ENCODE measurements at places on chromosomes 2 and 18.

GRCh38 chr2:74328074-74328473 lies 15.1 kb downstream of the SLC4A5 start:
- DNase-seq = no peak

GRCh38 chr18:61595615-61596251 lies 262.5 kb downstream of the CDH20 start:
- no peak for DNase-seq

- DNase-seq = no peak
Measured at GRCh38 chr2:65486802-65487201, 54.4 kb upstream of the SPRED2 start.

GRCh38 chr18:40911582-40912254 lies 1043.3 kb upstream of the PIK3C3 start:
- DNase-seq = no peak

- no peak for DNase-seq
Measured at GRCh38 chr2:223494496-223494895, 107.7 kb downstream of the SCG2 start.

DNA sequence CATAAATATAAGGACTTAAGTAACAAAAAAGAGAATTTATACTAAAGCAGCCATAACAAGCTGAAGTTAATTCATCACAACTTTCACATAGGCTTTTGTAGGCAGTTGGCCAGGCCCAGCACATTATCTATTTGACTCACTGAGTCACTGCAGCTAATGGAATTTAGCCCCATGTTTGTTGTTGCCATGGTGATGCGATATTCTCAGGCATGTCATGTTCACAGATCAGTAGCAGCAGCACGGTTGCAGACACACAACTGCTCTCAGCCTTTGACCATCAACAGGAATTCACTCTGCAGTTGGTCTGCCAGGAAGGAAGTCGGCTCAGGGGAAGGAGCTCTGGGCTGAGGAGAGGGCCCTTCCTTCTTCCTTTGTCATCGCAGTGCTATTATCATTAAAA lies 639.8 kb downstream of the TMEM182 start:
- no peak for DNase-seq

- DNase-seq = no peak
Measured at GRCh38 chr2:9392898-9393765, 30.2 kb downstream of the ITGB1BP1 start.

GRCh38 chr2:224944707-224945547 lies 97.3 kb downstream of the DOCK10 start:
- no peak for DNase-seq

DNA sequence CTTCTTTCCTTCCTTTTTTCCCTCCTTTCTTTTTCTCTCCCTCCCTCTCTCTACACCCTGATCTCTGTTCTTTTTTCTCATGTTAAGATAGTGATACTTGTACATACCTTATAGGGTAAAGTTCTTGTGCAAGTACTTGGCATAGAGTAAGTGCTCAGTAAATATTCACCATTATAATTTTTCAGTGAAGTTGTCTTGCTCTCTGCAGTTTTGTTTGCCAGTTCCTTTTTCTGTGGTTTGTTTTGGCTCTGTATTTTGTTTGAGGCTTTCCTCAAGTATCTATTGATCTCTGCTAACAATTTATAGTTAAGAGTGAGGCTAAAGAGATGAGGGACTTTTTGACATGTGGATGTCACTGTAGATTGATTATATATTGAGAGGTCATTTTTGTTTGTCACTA lies 48.0 kb downstream of the MTX2 start:
- no peak for DNase-seq

DNA sequence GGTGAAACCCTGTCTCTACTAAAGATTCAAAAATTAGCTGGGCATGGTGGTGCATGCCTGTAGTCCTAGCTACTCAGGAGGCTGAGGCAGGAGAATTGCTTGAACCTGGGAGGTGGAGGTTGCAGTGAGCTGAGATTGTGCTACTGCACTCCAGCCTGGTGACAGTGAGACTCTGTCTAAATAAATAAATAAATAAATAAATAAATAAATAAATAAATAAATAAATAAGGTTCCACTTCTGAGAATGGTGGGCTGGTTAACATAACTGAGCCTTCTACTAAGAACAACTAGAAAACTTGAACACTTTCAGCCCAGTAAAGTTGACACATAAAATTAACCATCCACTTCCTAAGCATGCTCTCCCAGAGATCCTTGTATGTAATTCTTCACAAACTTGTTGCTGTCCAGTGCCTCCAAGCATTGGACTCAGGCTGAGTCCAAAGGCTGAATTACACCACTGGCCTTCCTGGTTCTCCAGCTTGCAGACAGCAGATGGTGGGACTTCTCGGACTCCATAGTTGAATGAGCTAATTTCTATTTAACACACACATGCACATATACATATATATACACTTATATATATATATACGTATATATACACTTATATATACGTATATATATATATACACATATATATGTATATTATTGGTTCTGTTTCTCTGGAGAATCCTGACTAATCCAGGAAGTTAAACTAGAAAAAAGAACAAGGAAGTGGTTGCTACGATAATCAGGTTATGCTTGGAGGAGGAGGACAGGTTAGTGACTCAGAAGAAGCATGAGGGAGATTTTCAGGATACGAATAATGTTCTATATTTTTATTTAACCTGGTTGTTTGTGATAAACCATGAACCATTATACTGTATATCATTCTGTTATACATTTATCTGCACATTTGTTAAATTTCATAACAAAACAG lies 348.8 kb downstream of the METTL4 start:
- DNase-seq = no peak

DNA sequence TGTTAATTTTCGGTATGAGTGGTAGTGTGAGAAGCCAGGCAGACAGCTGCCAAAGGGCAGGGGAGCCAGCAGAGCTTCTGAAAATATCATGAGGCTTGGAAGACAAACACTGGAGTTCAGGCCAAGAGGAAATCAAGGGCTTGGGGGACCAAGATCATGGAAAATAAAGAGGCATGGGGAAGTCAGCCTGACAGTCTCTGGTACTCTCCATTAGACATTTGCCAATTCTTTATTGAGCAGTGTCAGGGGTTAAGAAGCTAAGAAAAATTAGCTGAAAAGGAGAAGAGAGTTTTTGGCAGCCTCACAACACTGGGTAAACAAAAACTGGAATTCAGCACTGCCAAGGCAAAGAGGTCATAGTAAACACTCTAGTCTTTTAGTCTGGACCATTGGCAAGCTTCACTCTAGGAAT lies 612.7 kb downstream of the EPHA4 start:
- DNase-seq = no peak

GRCh38 chr2:238793306-238793705 lies 54.6 kb upstream of the TWIST2 start:
- no peak for DNase-seq

DNA sequence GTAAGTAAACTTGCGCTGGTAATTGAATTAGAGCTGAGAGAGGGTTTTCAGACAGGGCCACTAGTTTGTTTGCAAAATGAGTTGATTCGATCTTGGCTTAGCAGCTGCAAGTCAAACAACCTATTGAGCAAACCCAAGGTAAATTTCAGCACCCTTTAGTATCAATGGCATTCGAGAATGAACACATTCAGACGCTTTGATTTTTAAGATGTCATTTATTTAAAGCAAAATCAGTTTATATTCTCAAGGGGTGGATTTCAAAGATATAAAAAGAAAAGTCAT lies 44.2 kb downstream of the TGIF1 start:
- no peak for DNase-seq

GRCh38 chr2:177530561-177530960 lies 138.0 kb downstream of the AGPS start:
- peak; percentile 5 for DNase-seq

DNA sequence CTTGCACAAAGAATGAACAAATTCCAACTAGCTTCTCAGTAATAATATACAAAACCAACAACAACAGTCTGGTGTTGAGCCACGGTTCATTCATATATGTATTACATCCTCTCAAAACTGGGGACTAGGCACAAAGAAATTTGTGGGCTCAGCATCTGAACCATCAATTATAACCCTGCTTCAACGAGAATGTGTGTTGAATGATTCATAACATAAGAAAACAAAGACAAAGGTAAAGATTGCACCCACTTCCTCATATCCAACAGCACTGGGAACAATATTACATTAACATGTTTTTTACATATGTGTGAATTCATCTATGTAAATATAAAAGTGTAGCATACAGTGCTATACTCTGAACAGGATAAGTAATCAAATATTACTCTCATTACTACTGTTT lies 144.8 kb downstream of the CDH2 start:
- no peak for DNase-seq

GRCh38 chr2:172039011-172039704 lies 39.4 kb downstream of the METAP1D start:
- no peak for DNase-seq

GRCh38 chr2:197711578-197711977 lies 6.4 kb downstream of the MARS2 start:
- DNase-seq = no peak

GRCh38 chr2:162574615-162575452 lies 230.9 kb downstream of the GCA start:
- no peak for DNase-seq

- no peak for DNase-seq
Measured at GRCh38 chr18:76018210-76018609, 476.8 kb downstream of the ZNF516 start.

- DNase-seq = no peak
Measured at GRCh38 chr2:121189011-121189410, 96.0 kb downstream of the TFCP2L1 start.

GRCh38 chr2:240619506-240620148 lies 5.7 kb upstream of the GPR35 start:
- no peak for DNase-seq

DNA sequence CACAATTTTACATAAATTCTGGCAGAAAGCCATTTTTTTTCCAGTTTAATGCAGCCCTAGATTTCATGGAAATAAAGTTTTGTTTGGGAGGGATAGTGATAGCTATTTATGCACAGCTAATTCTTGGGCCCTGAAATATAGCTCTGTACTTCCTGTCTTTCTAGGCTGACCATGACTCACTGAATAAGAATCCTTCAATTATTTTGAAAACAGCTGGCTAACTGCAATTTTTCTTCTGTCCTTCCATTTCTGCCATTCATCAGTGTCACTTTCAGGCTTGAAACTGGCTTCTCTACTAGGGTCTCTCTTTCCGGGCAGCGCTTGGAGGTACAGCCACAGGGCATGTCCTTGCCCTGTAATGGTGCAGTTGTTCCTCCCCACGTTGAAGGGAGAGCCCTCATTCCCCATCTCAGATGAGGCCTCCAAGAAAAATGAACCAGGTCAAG lies 97.1 kb upstream of the TMEM178A start:
- DNase-seq = no peak

DNA sequence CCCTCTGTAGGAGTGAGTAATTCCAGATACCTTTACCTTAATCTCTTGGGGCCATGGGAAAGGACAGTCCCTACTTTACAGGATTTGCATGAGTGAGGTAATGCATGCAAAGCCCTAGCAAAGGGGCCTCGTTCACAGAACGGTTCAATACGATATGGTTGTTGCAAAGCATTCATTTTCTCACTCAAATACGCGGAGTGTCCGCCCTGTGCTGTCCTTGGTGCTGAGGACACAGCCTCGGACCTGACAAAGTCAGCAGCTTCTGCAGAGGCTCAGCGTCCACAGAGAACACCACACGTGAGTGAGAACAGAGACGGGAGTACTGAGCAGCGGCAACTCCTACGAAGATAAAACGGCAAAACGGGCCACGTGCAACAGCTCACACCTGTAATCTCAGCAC lies 125.7 kb downstream of the EIPR1 start:
- no peak for DNase-seq

- DNase-seq = no peak
Measured at GRCh38 chr18:44777457-44778192, 96.9 kb downstream of the SETBP1 start.

GRCh38 chr18:30852541-30852940 lies 190.0 kb downstream of the DSC3 start:
- DNase-seq = no peak

- no peak for DNase-seq
Measured at GRCh38 chr2:73728711-73729110, 8.4 kb downstream of the TPRKB start.

DNA sequence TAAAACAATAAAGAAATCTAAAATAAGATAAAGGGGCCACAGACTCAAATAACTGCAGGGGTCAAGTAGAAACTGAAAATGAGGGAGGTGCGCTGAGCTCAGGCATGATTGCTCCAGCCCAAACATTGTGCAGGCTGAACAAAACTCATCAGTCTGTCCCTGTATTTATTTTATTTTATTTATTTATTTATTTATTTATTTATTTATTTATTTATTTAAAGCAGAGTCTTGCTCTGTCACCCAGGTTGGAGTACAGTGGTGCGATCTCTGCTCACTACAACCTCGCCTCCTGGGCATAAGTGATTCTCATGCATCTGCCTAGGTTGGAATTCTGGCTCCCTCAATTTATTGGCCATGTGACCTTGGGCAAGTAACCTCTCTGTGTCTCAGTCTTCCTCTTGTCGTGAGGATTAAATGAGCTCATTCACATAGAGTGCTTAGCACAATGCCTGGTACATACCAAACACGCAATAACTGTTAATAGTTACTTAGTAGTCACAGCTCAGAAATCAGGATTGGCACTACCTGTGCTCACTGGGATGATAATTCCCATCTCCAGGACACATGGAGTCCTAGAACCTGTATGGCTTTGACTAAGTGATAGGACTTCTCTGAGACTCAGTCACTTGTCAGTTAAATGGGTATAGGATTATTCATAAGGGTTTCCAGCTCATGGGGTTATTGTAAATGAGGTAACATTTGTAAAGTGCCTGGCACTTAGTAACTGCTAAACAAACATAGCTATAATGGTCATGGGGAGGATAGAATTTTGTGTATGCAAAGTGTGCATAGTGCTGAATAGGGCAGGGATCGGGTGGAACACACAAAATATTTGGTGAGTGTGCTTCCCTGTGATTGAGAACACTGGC lies 6.0 kb downstream of the SPEG start:
- no peak for DNase-seq

GRCh38 chr2:133790711-133791110 lies 222.4 kb upstream of the NCKAP5 start:
- DNase-seq = no peak

DNA sequence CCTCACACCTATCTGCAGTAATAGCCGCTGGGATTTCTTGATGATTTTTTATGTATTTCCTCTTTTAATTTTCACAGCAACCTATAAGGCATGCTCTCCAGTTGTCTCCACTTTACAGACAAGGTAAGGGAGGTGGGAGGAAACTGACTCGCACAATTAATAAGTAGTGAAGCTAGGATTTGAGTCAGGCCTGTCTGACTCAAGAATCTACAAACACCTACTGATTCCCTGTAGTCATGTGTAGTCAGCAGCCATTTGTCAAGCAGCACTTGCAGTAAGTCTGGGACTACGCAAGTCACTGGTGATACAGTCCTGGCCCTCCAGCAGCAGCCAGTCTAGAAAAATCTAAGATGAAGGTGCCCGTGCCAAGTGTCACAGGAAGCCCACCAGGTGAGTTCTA lies 193.6 kb upstream of the PKDCC start:
- no peak for DNase-seq

GRCh38 chr2:238518172-238518820 lies 91.6 kb downstream of the ASB1 start:
- no peak for DNase-seq

Measured in common myeloid progenitor, CD34-positive (primary cell).